Gastrocnemius medialis (tissue), 4 donors: ENCODE measurements at places on chromosomes 16 and 17.

GRCh38 chr17:47810200-47810821, 11.3 kb downstream of the OSBPL7 start:
- DNase-seq = no peak

GRCh38 chr17:327971-328370, 24.6 kb downstream of the RPH3AL start:
- DNase-seq = no peak

DNA sequence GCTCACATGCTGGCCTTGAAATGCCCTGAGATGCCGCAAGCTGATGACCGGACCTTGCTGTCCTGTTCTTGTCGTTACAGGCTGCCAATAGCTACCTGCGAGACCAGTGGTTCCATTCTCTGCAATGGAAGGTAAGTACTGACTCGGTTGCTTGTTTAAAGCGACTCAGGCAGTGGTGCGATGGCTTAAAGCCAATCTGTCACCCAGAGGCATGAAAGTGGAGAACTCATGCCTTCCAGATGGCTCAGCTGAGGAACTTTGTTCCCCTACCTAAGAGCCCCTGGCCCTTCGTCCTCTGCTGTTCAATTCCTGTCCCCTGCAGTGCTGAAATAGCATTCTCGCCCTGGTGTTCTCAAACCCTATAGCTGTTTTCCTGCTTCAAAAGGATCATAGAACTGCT, 158.3 kb upstream of the PLCG2 start:
- no peak for DNase-seq

DNA sequence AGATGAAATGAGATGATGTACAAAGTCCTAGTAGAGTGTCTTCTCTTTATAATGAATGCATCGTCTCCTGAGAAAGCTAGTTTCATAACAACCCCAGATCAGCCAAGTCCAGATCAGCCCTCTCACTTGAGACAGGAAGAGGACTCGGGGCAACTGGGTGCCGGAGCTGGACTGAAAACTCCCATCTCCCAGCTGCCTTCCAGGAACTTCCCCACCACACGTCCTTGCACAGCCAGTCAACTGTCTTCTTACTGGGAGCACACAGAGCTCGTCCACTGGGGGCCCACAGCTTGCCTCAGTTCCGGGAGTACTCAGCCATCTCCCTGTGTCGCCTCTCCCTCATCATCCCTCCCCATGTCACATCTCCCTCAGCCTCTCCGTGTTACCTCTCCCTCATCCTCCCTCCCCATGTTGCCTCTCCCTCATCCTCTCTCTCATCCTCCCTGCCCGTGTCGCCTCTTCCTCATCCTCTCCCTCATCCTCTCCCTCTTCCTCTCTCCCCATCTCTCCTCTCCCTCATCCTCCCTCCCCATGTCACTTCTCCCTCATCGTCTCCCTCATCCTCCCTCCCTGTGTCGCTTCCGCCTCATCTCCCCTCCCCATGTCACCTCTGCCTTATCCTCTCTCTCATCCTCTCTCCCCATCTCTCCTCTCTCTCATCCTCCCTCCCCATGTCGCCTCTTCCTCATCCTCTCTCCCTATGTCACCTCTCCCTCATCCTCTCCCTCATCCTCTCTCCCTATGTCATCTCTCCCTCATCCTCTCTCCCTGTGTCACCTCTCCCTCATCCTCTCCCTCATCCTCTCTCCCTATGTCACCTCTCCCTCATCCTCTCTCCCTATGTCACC, 22.4 kb upstream of the KCNH6 start:
- DNase-seq = no peak

- DNase-seq = no peak
These were observed 201.6 kb upstream of the C17orf78 start for GRCh38 chr17:37174205-37174604.

DNA sequence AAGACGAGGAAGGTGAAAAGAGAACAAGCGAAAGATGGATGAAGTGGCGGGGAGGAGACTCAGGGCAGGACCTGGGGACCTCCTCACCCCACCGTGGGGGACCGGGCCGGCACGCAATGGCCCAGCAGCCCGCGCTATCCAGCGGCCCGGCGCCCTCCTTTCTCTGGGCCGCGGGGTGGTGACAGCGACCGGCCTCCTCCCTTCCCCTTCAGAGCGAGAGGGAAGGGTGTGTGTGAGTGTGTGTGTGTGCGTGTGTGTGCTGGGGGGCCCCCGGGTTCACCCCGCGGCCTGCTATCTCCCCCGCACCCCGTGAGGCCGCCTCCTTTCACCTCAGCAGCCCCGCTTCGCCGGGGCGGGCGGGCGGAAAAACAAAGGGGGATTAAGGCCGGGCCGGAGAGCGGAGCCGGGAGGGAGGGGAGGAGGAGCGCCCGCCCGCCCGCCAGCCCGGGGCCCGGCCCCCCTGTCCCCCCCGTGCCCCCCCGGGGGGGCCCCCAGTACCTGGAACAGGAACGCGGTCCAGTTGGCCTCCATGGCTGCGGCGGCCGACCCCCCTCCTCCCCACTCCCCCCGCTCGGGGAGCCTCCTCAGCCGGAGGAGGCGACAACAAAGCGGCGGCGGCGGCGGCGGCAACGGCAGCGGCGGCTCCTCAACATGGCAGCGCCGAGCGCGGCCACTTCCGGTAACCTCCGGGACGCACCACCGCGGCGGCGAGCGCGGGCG, at the start of gene VEZF1:
VEZF1 (minus strand) TSS at position 674 of the 720 bp plus-strand sequence; CDS start at position 531, 143 bp downstream.
- DNase-seq = peak; percentile 75

- no peak for DNase-seq
These were observed 512 bp downstream of the PMM2 start for GRCh38 chr16:8798174-8798527.

DNA sequence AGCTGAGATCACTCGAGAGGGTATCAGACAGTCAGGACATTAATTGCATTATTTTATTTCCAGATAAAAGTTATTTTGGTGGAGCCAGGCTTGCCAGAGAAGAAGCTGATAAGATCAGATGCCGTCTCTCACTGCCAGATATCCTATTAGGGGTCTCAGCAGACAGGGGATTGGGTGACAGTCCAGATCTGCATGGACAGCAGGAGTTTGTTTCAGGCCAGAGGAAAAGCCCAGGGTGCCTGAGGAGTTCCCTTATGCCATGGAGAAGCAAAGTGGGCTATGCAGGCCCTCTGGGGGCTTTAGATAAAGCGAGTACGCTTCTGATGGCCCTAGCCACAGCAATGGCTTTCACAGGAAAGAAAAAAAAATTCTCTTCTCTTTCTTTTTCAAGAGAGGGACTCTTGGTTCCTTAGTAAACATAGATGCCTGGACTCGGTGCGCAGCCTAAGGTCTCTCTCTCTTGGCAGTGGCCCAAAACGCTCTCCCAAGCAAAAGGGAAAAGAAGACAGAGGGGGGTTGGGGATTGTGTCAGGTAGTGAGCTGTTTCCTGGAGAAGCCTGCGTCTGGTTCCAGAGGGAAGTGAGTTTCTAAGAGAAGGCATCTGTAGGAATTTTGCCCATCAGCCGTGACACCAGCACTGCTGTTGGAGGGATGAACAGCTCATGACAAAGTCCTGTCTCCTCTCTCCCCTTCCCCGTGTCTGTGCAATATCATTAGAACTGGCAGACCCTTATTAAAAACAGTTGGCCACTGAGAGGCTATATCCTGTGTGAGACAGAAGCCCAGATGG, 166.3 kb upstream of the FOXF1 start:
- no peak for DNase-seq

DNA sequence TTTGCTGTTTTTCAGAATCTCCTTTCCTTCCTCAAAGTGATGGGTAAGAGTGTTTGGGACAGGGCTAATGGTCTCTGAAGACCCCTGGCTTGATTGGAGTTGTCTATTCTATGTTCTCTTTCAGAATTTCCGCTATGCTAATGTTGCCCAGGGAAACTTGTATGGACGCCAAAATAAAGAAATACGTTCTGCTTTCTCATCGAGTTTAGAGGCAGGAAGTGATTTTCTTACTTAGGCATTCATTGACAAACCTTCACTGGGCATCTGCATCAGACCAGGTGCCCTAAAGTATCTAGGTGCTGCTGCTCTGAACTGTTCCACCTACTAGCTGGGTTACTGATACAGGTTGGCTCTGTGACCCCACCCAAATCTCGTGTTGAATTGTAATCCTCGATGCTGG, 787.9 kb upstream of the EEF2KMT start:
- DNase-seq = no peak

DNA sequence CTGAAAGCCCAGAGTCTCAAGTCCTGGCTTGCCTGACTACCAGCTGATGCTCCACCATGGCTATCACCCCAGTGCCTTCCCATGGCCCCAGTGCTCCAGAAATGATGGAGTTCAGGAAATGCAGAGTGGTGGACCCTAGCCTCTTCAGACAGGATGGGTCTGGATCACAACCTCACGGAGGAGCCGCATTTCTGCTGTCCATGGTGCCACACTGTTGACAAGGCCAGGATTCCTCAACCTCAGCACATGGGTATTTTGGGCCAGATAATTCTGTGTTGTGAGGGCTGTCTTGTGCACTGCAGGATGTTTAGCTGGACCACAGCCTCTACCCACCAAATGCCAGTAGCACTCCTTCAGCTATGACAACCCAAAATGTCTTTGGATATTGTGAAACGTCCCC, 6.7 kb upstream of the CRHR1 start:
- DNase-seq = no peak

GRCh38 chr17:58507123-58507634, 7.3 kb downstream of the MTMR4 start:
- no peak for DNase-seq

DNA sequence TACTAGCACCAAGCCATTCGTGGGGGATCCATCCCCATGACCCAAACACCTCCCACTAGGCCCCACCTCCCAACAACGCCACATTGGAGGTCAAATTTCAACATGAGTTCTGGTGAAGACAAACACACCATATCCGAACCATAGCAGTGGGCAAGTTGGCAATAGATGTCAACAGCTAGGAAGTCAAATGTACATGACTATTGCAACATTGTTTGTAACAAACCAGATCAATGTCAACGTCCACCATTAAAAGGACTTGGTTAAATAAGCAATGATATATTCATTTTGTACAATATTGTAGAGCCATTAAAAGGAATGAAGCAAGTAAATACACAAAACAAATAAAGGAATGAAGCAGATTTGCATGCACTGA, 26.5 kb upstream of the CIITA start:
- no peak for DNase-seq

DNA sequence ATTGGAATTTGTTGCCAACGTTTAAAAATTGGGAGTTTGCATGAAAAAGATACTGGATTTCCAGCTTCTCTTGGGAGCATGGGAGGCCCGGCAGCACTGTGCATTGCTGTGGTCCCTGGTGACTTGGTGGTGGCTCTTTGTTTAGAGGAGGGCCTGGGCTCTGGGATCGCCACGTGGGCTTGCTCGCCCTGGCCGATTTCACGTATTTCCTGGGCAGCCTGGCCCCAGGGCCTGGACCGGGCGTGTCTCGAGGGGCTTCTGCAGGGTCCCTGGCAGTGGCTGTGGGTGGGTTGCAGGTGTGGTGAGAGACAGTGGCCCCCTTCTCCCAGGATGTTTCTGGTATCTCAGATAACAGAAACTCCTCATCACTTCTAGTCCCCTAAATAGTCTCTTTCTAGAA, 67.9 kb downstream of the ATP2C2 start:
- no peak for DNase-seq

- DNase-seq = no peak
These were observed 59.0 kb downstream of the LMF1 start for GRCh38 chr16:911604-912321.

DNA sequence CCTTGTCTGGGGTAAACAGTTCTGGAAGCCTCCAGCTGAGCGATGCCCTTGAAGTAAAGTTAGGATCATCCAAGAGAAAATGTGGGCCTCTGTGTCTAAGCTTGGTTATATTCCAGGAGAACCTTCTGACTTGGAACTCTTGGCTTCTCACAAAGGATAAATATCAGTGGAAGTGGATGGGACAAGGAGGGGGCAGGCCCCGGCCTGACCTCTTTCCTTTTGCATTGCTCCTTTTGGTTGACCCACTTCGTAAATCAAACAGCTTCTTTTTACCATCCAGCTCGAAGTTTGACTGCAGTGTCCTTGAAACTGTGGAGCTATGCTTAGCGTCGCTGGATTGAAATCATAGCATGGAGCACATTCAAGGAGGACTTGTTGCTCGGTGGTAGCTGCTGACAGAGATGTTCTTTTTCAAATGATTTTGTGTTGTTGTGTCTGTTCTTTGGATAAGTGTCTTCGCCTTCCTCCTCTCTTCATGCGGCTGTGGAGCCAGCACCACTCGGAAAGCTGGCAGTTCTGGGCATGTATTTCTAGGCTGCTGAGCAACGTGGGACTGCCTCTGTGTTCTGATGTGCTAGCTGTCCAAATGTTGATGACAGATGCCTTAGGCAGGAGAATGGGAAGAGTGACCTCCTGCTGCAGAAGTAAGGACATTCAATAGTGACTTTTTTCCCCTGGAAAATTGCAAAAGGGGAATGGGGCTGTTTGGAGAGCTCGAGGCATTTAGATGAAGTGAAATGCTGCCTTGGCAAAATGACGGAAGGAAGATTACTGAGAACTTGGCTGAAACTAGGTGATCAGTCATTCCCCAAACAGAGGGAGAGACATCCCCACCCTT, 4.5 kb downstream of the MINK1 start:
- no peak for DNase-seq

DNA sequence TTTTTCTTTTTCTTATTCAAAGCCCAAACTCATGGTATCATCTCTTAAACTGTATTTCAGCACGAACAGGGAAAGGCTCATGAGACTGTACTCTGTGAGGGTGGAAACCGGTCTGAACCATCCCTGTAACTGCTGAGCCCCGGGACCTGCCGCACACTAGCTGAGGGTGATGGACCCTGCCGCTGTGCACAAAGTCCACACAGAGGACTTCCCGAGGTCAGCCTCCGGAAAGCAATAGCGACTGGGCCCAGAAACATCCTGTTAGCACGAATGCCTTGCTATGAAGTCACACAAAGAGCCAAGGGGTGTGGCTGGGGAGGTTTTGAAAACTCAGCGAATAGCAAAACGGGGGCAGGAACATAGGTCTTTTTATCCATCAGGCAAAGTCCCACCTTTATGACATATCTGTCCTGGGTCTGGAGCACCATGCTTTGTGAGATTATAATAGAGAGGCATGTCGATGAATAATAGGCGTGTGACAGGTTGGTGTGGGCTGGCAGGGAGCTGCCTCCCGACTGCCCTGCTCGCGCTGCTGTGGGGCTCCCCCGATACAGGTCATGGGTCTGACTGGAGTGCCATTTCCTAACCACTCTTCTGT, 33.4 kb downstream of the CDK5R1 start:
- no peak for DNase-seq

GRCh38 chr16:74680681-74681080, 14.0 kb upstream of the RFWD3 start:
- no peak for DNase-seq

DNA sequence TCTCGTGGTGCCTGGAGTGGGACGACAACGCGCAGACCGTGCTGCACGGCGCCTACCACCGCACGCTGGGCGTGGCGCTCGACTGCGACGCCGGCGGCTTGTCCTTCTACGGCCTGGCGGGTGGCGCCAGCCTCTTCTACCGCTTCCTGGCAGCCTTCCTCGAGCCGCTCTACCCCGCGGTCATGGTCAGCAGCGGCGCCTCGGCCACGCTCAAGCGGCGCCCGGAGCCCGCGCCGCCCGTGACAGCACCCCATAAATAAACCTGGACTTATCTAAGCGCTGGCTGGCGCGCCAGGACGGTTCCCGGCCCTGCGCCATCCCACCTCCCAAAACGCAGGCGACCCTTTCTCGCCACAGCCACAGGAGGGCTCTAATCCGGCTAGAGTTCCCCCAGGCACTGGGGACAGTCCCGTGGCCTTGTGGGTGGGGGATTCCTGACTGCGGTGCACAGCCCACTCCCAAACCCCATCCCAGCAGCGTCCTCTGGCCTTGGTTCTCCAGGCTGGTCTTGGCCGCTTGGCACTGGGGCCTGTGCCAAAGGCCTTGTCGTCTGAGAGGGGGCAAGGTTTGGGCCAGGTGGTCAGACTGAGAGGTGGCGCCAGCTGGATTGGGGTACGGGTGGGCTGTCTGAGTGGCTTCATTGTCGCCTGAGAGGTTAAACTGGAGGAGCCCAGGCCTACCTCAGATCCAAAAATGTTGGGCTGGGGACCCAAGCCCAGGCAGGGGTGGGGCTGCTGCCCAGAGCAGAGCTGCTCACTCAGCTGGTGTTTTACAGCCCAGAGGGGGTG, 10.1 kb upstream of the SLC16A5 start:
- DNase-seq = peak; percentile 70
